ENCODE measurements at places on chromosomes 2 and 18. TPM values are rescaled to one million over a fixed set of nuclear protein-coding genes. Genes with fewer than 3 reads are reported as not detected.

SLC25A52 gene
- total RNA-seq: not detected

GRCh38 chr2:120562218-120563005, 173.3 kb upstream of the GLI2 start:
- DNase-seq: no peak

DNA sequence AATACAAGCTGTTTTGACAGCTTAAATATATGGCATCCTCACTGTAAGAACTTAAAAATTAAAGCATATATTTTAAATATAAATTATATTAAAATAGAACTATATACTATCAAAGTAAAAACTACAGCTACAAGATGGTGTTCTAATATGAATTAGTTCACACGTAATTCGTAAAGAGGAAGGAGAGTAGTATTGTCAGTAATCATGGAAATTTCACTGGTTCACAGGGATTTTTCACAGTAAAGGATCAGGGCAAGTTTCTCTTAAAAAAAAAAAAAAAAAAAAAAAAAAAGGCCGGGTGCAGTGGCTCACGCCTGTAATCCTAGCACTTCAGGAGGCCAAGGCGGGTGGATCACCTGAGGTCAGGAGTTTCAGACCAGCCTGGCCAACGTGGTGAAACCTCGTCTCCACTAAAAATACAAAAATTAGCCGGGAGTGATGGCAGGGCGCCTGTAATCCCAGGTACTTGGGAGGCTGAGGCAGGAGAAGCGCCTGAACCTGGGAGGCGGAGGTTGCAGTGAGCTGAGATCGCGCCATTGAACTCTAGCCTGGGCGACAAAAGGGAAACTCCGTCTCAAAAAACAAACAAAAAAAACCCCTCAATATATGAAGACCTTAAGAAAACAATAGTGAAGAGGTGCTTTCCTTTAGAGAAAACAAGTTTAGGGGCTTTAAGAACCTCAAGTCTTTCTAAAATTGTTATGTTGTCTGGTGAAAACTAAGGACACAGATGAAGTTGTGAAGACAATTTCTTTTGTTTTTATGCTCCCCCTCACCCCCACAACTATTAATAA, 32.5 kb downstream of the PNO1 start:
- DNase-seq: no peak

DNA sequence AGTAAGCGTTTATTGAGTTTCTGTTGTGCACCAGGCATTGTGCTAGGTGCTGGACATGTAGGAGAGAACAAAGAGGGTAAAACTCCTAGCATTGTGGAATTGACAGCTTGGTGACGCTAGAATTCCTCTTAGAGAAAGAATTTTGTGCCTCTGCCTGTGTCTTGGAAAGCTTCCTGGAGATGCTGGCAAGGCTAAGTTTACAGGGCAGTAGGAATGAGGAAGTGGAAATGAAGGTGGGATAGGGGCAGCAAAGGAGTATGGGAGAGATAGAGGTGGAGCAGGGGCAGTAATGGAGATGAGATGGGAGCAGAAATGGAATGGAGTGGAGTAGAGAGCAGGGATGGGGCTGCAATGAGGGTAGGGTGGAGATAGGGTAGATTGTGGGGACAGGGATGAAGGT, 29.8 kb downstream of the GPR39 start:
- no peak for DNase-seq

GRCh38 chr2:28160986-28161425, 231.7 kb upstream of the FOSL2 start:
- DNase-seq: no peak

GRCh38 chr2:188078534-188078933, 213.1 kb upstream of the GULP1 start:
- no peak for DNase-seq

ZNF407 gene
- 8.7 TPM for total RNA-seq

DNA sequence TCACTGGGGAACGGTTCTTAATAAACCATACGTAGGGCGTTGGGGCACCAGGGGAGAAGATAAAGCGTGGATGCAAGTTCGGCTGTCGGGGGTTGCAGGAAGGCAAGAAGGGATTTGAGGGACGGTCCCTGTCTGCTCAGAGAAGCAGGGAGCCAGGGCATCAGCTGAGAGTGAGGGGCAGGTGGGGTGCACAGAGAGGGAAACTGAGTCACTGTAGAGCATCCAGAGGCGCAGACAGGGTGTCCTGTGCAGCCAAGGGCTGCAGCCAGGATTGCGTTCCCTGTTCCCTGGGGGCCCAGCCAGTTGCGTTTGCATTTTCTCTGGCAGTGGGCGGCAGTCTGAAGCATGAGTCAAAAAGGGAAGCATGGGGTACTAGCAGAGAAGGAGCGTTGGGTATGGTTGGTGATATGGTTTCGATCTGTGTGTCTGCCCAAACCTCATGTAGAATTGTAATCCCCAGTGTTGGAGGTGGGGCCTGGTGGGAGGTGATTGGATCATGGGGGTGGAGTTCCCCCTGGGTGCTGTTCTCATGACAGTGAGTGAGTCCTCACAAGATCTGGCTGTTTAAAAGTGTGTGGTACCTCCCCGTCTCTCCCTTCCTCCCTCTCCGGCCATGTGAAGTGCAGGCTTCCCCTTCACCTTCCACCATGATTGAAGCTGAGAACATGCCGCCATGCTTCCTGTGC, 202.9 kb downstream of the NDUFA10 start:
- peak; percentile 60 for DNase-seq

DNA sequence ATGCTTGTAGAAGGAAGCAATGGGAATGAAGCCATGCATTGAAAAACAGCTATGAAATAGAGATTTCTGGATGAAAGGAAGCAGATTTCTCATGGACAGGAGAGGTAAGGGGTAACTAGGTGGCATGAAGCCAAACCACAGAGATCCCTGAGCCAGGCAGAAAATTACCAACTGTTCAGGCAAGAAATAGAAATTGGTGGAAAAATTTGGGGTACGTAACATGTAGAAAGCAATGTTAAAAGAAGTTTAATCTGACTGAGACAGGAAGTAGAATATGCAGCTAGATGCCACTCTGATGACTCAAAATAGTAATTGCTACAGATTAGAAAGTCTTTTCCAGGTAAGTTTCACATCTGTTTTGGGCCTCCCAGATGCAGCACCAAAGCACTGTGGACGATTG, 928.5 kb upstream of the CELF4 start:
- DNase-seq: no peak

DNA sequence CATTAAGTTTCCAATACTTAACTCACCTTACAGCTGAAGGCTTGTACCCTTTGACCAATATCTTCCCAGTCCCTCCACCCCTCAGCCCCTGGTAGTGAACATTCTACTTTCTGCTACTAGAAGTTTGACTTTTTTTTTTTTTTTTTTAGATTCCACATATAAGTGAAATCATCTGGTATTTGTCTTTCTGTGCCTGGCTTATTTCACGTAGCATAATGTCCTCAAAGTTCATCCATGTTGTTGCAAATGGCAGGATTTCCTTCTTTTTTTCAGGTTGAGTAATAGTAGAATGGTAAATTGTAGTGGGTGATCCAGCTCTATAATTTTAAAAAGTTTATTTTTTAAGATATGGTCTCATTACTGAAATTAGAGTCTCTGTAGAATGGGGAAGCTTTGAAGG, 316.0 kb downstream of the MTX2 start:
- no peak for DNase-seq

FOXI3 gene
- not detected for total RNA-seq

EMILIN1 gene
- total RNA-seq: 301 TPM

DNA sequence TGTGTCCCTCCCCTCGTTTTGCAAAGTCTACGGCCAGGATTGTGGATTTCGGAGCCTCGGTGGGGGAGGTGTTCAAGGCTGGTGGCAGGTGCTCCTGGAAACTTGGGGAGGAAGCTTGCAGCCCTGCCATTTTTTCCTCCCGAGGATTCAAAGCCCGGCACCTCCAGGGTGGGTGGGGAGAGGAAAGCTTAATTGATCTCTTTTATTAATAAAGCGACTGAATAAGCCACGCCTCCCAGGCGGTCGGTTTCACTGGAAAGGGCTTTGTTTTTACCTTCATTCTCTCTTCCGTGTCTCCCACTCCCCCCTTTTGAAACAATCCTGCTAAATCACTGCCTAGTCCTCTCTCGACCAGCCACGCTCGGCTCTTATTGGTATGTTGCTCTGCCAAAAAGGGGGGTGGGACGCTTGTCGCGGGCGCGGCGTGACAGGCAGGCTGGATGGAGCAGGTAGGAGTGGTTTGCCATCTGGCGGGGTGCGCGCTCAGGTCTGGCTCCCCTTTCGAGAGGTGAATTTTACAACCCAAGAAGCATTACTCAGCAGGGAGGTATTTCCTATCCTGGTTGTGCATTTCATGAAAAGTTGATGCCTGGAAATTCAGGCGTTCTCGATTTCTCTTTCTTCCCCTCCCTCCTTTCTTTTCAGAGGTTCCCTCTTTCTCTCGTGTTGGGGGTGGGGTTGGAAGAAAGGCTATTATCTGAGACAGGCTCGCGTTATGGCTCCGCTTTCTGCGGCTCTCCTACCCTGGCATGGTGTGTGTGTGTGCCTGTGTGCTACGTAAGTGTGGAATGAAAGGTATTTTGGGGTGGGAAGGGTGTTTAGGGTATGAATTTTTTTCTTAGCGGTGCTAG, 1.4 kb downstream of the NEDD4L start:
- DNase-seq: peak; percentile 69

CBLN2 gene
- 8.2 TPM for total RNA-seq

DNA sequence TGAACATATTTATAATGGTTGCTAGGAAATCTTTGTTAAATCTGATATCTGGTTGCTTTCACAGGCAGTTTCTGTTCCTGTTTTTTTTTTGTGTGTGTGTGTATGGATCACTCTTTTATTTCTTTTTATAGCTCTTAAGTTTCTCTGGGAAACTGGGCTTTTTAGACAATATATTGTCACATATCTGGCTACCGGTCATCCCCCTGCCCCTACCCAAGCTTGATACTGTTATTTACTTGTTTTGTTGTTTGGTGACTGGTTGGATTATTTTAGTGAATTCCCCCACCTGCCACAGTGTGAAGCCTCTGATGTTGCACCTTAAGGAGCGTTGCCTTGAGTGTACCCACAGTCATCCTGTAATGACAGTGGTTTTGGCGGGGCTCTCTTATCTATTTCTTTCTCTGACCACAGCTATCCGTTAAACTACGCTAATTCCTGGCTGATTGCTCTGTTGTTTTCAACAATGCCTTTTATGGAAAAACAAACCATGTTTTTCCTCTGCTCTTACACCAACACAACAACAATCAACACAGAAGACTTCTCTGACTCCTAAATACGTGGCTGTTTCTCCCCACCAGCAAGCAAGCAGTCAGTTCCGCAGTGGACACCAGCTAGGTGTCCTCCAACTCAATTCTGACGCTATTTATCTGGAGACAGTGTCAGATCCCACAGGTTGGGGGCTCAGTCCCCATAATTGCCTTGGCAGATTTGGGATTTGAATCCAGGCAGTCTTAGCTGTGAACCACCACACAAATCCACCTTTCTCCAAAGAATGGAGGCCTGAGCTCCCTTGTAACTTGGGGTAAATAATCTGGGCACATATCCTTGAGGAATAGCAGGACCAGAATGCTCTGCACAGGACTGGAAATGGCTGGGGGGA, 10.9 kb downstream of the GNLY start:
- no peak for DNase-seq

- DNase-seq: no peak
Measured at GRCh38 chr2:205670292-205670691, 12.0 kb upstream of the NRP2 start.

- no peak for DNase-seq
Measured at GRCh38 chr2:144607891-144608521, 88.1 kb upstream of the ZEB2 start.

GRCh38 chr2:88181511-88181910, 11.4 kb downstream of the THNSL2 start:
- DNase-seq: no peak

VWA3B gene
- not detected for total RNA-seq

GRCh38 chr2:168200930-168201583, 46.3 kb downstream of the STK39 start:
- DNase-seq: no peak

DNA sequence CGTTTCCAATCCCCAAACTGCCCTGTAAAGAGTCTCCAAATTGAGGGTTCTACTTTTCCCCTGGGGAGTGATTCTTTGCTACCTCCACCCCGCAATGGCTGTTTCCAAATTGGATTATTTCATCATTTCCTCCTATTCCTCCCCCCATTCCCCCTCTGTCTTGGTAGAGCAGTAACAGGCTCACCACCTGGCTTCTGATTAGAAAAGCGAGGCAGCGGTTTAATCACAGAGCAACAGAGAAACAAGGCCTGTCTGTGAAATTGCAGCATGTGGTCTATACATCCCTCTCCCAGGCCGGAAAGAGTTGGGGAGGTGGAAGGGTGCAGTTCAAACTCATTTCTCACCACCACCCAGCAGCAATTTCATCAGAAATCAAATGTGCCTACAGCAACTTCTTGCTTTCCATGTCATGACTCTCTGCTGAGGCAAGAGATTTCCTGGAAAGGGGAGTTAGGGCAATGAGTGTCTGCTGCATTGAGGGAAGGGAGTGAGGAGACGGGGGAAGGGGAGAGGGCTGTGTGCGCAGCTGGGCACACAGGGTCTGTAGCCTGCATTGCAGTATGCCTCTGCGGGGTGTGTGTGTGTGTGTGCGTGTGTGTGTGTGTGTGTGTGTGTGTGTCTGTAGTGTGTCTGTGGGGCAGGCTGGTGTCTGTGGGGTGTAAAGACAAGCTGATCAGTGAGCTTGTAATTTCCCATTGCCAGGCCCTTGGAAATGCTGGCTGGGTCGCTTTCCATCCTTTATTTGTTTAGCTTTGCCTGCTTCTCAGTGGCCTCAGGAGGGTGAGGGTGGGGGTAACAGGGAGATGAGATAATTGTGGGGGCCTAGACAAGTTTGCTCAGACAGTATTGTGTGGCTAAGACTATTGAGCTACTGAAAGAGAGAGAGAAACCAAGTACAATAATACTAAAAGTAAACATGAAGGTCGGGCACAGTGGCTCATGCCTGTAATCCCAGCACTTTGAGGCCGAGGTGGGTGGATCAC, 13.5 kb upstream of the IGFBP2 start:
- DNase-seq: no peak

DNA sequence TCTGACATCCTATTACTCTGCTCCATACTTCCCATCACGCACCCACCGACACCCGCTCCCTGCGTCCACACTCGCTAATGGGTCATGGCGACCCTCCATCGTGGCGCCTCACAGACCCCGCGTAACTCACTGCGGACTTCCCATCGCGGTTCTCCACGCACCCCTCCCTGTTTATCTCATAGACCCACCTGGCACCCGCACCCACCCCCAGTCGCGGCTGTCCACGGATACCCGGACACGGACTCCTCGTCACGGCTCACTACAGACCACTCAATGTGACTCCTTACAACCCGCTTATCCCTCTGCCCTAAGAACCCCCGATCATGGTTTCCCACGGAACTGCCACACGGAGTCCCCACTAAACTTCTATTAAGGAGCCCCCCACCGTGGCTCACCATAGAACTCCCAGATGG, 458 bp downstream of the CXXC1 start:
- peak; percentile 71 for DNase-seq

Measured in ascending aorta (tissue), 2 donors.